HL-60 (cell line): ENCODE measurements at places on chromosomes 13 and 19.
A peak's percentile ranks its signal among the peaks of the same experiment; 100 is the strongest.

DNA sequence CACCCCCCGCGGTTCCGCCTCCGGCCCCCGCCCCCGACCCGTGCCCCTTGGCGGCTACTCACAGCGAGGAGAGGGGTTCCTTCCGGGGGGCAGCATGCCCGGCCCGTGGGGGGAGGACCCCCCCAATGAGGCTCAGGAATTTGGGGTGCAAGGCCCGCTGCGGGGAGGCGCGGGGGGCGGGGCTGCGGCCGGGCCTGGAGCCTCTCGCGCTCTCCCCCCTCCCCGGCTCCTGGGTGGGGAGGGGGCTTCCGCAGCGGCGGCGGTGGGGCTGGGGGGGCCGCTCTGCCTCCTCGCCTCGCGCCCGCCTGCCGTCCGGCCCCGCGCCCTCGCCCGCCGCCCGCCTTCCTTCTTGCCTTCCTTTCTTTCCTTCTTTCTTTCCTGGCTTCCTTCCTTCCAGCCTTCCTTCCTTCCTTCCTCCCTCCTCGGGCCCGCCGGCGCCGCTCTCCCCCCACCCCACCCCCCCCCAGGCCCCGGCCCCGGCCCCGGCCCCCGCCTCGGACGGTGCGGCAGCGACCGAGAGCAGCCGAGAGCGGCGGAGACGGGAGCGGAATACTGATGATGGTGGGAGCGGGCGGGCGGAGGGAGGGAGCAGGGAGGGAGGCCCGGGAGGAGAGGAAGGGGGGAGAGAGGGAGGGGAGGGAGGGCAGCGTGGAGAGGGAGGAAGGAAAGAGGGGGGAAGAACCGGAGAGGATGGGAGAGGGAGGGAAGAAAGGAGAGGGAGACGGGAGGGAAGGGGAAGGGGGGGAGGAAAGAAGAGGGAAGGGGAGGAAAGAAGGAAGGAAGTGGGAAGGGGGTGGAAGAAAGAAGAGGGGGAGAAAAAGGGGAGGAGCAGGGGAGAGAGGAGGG lies at the start of gene LRRC4B:
TSS of gene LRRC4B (minus strand) at position 554 of the 846 bp plus-strand sequence. CDS start 19,597 bp downstream, outside the sequence.
- no peak for DNase-seq

GRCh38 chr19:46107371-46107770 lies 17.1 kb downstream of the IGFL3 start:
- DNase-seq = no peak

- DNase-seq = no peak
Measured at GRCh38 chr19:23481043-23481442, 85.8 kb upstream of the ZNF91 start.

DNA sequence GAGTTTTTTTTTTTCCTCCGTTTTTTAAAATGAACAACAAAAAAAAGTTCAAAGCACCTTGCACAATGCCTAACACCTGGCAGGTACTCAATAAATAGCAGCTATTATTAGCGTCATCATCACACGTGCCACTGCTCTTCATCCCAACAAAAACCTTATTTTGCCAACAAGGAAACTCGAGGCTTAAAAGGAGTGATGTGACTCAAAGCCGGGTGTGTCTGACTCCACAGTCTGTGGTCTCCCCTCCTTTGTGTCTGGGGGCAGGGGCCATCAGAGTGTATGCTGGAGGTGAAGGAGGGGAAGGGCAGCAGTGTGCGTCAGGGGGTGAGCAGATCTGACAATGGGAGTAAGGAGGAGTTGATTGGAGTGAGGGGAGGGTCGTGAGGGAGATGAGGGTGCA lies 34.1 kb upstream of the POU2F2 start:
- no peak for DNase-seq

DNA sequence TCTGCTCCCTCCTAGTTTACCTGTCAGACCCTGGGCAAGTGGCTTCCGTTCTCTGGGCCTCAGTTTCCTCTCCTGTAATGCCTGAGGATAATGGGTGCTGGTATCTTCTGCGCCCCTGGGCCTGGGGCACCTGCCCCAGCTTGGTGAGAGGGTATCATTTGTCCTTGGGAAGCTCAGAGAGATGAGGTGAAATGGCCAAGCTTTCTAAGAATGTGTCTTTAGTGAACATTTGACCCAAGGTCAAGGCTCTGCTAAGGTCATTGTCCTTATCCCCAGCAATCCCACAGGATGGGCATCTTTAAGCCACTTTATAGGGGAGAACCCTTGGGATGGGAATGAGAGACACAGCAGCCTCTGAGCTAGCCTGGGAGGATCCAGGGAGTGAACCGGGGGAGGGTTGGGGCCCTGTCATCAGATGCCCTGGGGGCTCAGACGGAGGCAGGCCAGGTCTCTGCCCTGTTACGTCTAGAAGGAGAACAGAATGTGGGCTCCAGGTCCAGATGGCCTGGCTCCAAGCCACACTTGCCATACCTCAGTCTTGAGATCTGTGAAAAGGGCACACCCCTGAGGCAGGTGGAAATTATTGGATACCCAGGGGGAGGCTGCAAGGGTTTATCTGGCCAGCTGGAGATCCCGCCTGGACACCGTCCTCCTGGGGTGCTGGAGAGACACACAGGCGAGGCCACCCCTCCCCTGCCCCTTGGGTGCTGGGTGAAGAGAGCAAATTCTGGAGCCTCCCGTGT lies 1.1 kb upstream of the NFIC start:
- DNase-seq = no peak

DNA sequence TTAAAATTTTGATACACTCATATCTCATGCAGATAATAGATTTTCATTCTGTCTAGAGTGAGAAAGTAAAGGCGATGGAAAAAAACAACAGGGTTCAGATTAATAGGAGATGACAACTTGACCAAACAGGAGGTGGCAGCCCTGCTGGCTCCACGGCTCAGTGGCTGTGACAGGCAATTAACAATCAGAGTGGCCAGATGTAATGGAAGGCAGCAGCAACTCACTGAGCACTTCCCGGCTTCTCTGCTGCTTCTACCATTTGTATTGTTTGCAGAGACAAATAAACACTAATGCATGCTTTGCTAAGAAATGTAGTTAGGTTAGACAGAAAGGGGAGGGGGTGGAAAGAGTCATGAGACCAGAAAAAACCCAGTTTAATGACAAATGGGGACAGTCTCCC lies 473.0 kb upstream of the SLC10A2 start:
- DNase-seq = no peak

DNA sequence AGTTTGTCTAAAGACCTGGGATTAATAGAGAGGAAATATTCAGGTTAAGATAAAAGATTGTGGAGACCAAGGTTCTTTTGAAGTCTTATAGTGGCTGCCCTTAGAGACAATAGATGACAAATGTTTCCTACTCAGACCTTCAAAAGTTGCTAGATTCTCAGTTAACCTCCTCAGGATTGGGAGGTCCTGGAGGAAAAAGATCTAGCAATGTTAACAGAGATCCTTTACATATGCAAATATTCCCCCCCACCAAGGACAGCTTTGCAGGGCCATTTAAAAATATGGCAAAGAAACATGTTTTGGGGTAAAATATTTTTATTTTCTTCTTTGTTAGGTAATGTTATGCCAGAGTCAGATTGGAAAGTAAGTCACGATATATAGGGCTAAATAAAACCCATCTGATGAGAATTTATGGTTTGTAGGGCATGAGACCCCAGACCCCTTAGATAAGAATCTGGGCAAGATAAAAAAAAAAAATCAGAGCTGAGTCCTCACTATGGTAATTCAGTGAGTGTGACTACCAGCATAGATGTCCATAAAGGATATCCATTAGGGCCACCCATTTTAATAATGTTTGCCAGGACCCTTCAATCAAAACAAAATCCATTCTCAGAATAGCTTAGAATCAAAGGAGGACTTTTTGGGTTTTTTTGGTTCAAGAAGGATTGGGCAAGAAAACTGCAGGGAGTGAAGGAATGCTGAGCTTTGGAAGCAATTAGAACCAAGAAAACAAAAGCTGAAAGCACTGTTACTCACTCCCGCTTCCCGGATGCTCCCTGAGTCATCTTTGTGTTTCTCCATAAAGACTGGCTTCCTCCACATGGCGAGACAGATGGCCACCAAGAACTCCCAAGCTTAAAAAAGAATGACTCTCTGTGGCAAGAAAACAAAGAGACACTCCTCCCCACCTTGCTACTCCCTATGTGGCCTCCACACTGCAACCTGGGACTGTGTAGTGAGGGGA lies 28.2 kb downstream of the VSTM1 start:
- DNase-seq = no peak

DNA sequence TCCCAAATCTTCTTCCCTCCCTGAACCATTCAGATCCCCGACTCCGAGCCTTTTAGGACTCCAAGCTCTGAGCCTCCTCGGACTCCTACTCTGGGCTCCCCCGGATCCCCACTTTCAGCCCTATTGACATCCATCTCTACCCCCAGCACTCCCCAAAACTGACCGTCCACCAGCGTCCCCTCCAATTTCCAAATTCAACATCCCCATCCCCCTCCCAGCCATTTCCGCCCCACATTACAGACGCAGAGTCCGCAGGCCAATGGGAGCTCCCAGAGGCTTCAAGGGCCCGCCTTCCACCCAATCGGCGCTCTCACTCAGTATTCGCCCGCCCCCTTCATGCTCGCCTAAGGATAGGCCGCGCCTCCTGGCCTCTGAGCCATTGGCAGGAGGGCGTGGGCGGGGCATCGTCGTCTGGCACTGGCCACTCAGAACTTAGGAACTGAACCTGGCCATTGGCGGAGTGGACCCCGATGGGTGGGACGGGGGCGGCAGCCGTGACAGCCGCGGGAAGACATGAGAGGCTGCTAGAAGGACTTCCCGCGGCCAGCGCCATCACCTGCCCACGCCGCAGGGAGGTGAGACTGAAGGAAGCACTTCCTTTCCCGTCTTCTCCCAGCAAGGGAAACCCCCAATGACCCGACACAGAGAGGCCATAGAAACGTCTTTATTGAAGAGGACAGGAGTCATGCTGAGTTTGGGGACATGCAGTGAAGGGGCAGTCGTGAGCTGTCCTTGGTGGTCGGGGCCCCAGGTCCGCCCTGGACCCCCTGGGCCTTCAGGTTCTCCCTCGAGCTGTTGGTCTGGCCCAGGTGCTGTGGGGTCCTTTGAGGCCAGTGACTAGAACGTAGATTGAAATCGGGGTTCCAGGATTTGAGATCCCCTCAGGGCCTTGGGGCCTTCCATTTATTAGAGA lies at the start of gene ALKBH6:
TSS of gene ALKBH6 (minus strand) at position 202 of the 913 bp plus-strand sequence. CDS start 816 bp downstream, outside the sequence.
- DNase-seq = peak; percentile 98

- DNase-seq = no peak
Measured at GRCh38 chr13:39446865-39447264, 156.1 kb downstream of the LHFPL6 start.

DNA sequence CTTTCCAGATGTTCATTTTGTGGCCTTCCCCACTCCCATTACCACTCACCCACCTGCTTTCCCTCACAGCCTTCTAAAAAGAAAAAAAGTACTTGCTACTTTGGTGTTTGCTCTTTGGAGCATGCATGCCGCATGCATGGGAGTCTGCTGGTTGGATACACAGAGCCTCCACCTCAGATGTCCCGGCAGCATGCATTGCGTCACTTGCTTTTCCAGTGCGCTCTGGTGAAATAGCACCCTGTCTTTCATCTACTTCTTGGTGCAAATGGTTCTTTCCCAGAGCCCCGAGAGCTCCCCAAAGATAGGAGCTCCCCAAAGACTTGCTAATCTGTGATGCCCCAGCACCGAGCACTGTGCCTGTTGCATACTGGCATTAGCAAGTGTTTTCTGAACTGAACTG lies 333.2 kb upstream of the ZNF507 start:
- DNase-seq = no peak

DNA sequence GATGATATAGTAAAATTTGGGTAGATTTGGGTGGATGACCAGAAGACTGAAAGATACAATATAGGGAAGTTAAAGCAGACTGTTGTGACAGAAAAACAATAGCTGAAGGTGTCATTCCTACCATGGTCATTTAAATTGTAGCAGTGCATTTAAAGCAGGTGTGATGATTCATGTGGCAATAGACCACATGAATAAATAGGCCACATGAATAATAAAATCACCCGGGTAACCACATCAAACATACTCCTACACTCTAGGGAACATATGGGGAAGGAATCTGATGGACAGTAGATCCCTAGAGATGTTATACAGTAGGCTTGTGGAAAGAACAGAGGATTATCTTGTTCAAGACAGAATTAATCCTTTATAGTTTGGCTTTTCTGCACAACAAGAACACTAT lies 392.6 kb downstream of the SLITRK5 start:
- DNase-seq = no peak

- DNase-seq = no peak
Measured at GRCh38 chr13:45941261-45941660, 89.7 kb upstream of the SIAH3 start.

- no peak for DNase-seq
Measured at GRCh38 chr19:18804139-18804601, 13.1 kb upstream of the COMP start.

- DNase-seq = no peak
Measured at GRCh38 chr13:93058301-93058700, 168.3 kb upstream of the GPC6 start.

- no peak for DNase-seq
Measured at GRCh38 chr13:38637576-38637975, 49.3 kb upstream of the FREM2 start.

- DNase-seq = no peak
Measured at GRCh38 chr19:6417713-6418561, 6.7 kb downstream of the KHSRP start.

DNA sequence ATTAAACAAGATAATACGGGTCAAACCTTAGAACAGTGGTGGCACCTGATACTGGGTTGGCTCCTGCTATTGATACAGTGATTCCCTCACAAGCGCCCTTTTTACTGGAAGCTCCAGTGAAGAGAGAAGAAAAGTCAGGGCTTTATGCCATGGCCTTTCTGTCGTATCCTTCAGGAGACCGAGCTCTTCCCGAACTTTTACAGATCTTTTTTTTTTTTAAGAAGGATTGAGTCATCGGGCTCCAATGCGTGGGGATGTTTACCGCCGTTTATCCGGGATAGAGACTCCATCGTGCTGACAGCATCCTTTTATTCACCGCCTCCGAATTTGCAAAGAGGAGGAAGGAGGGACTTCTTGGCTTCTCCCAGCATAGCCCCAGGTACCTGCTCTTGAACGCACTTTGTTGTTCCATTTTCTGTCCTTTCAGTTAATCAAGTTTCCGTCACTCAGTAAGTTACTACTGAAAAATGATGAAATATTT lies 574 bp downstream of the ZNF227 start:
- no peak for DNase-seq

- no peak for DNase-seq
Measured at GRCh38 chr13:64273780-64274179, 2858.1 kb upstream of the PCDH20 start.

- DNase-seq = no peak
Measured at GRCh38 chr13:65915195-65915594, 1314.9 kb downstream of the PCDH9 start.

GRCh38 chr13:36806102-36806501 lies 12.9 kb upstream of the RFXAP start:
- DNase-seq = no peak

GRCh38 chr19:48935864-48936263 lies 2.4 kb downstream of the DHDH start:
- no peak for DNase-seq

- DNase-seq = no peak
Measured at GRCh38 chr13:65959305-65959704, 1270.8 kb downstream of the PCDH9 start.
